ENCODE measurements at places on chromosomes 11 and 22.

- DNase-seq, result no peak
Observed at GRCh38 chr11:99098751-99099150, 78.0 kb downstream of the CNTN5 start.

DNA sequence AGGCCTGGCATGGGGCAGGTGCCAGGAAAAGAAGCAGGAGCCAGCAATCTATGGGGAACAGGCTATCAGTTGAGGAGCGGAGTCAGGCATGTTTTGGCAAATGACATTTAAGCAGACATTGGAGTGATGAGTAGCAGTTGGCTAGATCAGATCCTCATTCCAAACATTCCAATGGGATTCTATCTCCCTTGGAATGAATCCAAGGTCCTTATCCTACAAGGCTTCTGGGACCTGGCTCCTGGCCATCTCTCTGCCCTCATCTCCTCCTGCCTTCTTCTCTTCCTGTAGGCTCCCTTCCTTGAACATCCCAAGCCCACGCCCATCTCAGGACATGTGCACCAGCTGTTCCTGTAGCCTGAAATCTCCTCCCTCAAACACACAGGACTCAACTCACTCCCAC is 1074.5 kb downstream of the TBC1D22A start:
- DNase-seq, result no peak

DNA sequence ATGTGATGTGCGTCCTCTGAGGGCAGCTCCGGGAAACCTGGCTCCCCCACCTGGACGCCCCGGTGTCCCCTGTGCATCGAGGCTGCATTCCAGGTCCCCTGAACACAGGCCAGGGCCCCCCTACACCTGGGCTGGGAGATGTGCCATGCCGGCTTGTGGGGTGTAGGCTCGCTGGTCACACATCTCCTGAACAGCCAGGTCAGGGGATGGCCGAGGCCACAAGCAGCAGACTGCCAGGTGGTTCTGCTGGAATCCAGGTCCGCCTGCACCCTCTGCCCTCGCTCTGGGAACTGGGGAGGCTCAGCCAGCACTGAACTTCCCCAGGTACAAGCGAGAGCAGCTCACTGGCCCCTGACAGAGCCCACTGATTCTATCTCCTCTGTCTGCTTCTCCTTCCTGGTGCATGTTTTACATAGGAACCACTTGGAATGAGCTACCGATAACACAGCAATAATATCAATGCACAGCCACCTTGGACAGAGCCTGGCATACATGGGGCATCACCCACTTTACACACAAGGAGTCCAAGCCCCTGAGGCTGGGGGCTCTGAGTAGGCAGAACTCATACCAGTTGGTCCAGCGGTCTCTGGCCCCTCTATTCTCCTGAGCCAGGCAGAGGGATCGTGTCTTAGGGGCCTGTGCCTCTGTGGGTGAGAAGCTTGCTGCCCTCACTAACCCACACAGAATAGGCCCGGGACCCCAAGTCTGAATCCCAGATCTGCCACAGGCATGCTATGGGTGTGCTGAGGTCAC is 46.8 kb downstream of the TBX1 start:
- DNase-seq, result no peak

GRCh38 chr22:48849963-48850657 is 977.6 kb downstream of the BRD1 start:
- DNase-seq, result no peak

- DNase-seq, result no peak
Observed at GRCh38 chr11:2789331-2789730, 89.5 kb upstream of the KCNQ1OT1 start.
